ENCODE measurements at places on chromosomes 6 and 20. TPM values are rescaled to one million over a fixed set of nuclear protein-coding genes. Genes with fewer than 3 reads are reported as not detected.

Gene LHFPL5
- polyA plus RNA-seq = not detected

Gene RAD21L1
- not detected for polyA plus RNA-seq

DNA sequence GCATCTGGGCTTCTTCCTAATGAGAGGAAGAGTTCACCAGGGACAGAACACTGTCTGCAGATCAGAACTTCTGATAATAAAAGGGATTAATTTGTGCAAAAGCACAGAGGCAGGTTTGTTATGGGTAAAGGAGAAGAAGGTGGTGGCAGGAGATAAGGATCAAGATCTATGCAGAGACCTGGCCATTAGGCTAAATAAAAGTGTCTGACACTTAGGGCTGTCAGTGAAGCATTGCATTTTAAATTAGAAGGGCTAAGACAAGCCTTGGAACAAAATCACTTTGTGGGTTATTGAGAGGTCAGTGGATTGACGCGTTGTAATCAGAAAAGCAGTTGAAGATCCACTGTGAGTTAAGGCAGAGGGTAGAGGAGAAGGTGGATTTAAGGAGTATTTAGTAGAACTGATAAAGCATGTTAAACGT lies 76.8 kb downstream of the MAP3K4 start:
- H3K27me3 ChIP-seq = no peaks in the 10 kb centered on the region
- DNase-seq = no peak
- peaks cover 4% of the 10 kb centered on the region for H3K4me1 ChIP-seq
- no peak overlapping the region for H3K4me3 ChIP-seq
- H3K27ac ChIP-seq = no peak overlapping the region

DNA sequence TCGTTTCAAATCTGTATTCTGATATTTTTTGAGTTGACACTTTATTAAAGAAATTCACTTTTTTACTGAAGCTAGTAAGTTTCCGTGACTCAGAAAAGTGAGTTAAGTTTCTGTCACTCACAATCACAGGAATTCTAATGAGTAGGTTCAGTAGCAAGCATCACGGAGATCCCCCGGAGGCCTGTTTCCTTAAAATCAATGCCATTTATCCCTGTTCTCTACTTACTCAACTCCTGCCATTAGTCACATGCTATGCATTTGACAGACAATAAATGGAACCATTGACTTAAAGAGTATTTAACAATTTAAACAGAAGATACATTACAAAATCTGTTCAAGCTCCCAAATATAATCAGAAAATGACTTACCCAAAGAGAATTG lies 9.1 kb downstream of the SLC18B1 start:
- no peaks in the 10 kb centered on the region for H3K27me3 ChIP-seq
- H3K36me3 ChIP-seq = no peaks in the 10 kb centered on the region
- H3K4me1 ChIP-seq = no peaks in the 10 kb centered on the region
- H3K27ac ChIP-seq = no peak overlapping the region
- DNase-seq = no peak

GRCh38 chr20:35305682-35306556 lies 13.7 kb upstream of the FAM83C start:
- peaks cover 3% of the 10 kb centered on the region for H3K4me1 ChIP-seq
- no peak for DNase-seq
- H3K27me3 ChIP-seq = no peaks in the 10 kb centered on the region

Gene MYLIP
- polyA plus RNA-seq = 5.6 TPM

- no peaks in the 10 kb centered on the region for H3K36me3 ChIP-seq
- H3K27me3 ChIP-seq = no peaks in the 10 kb centered on the region
- no peak for DNase-seq
- H3K4me1 ChIP-seq = no peaks in the 10 kb centered on the region
Measured at GRCh38 chr6:139547122-139547776, 172.8 kb upstream of the CITED2 start.

DNA sequence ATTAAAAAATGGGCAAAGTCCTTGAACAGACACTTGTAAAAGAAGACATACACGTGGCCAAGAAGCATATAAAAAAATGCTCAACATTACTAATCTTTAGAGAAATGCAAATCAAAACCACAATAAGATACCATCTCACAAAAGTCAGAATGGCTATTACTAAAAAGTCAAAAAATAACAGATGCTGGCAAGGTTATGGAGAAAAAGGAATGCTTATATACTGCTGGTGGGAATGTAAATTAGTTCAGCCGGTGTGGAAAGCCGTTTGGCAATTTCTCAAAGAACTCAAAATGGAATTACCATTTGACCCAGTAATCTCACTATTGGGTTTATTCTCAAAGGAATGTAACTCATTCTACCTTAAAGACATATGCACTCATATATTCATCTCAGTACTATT lies 166.6 kb downstream of the KHDC1L start:
- H3K27me3 ChIP-seq = no peaks in the 10 kb centered on the region
- no peak overlapping the region for H3K4me3 ChIP-seq
- no peak overlapping the region for H3K27ac ChIP-seq
- no peaks in the 10 kb centered on the region for H3K4me1 ChIP-seq

Gene GATA5
- not detected for polyA plus RNA-seq

Gene TIAM2
- polyA plus RNA-seq = 1.8 TPM

Gene ATXN1
- polyA plus RNA-seq = 16.2 TPM

Gene C20orf202
- polyA plus RNA-seq = not detected

GRCh38 chr20:45934046-45934585 lies 367 bp upstream of the PCIF1 start:
- H3K36me3 ChIP-seq = peaks cover 8% of the 10 kb centered on the region
- peak overlapping the region; percentile 75 for H3K4me3 ChIP-seq
- H3K27ac ChIP-seq = peak overlapping the region; percentile 97
- H3K27me3 ChIP-seq = no peaks in the 10 kb centered on the region

DNA sequence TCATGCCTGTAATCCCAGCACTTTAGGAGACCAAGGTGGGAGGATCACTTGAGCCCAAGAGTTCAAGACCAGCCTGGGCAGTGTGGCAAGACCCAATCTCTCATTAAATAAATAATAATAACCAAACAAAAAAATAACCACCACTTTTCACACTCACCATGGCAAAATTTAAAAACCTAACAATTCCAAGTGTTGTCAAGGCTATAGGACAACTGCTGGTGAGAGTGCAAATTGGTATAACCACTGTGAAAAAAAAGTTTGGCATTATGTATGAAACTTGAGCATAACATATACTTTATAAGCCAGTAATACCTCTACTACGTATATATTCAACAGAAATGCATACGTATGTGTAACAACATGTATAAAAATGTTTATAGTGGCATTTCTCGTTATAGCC lies 3.8 kb downstream of the PRR3 start:
- peaks cover 4% of the 10 kb centered on the region for H3K4me1 ChIP-seq
- peaks cover 5% of the 10 kb centered on the region for H3K36me3 ChIP-seq
- no peak overlapping the region for H3K4me3 ChIP-seq
- H3K27me3 ChIP-seq = no peaks in the 10 kb centered on the region
- no peak for DNase-seq
- H3K27ac ChIP-seq = no peak overlapping the region

DNA sequence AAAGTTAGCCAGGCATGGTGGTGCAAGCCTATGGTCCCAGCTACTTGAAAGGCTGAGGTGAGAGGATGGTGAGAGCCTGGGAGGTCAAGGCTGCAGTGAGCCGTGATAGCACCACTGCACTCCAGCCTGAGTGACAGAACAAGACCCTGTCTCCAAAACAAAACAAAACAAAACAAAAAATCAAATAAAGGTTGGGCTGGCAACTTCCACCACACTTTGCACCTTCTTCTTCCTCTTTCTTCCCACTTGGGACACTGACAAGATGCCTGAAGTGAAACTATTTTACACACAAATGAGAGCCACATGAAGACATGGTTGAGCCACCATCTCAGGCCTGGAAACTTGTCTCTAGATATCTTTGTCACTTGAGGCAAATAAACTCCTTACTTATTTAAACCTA lies 53.8 kb upstream of the CCDC28A start:
- no peak for DNase-seq
- no peaks in the 10 kb centered on the region for H3K4me1 ChIP-seq
- H3K4me3 ChIP-seq = no peak overlapping the region
- no peaks in the 10 kb centered on the region for H3K36me3 ChIP-seq
- no peak overlapping the region for H3K27ac ChIP-seq

DNA sequence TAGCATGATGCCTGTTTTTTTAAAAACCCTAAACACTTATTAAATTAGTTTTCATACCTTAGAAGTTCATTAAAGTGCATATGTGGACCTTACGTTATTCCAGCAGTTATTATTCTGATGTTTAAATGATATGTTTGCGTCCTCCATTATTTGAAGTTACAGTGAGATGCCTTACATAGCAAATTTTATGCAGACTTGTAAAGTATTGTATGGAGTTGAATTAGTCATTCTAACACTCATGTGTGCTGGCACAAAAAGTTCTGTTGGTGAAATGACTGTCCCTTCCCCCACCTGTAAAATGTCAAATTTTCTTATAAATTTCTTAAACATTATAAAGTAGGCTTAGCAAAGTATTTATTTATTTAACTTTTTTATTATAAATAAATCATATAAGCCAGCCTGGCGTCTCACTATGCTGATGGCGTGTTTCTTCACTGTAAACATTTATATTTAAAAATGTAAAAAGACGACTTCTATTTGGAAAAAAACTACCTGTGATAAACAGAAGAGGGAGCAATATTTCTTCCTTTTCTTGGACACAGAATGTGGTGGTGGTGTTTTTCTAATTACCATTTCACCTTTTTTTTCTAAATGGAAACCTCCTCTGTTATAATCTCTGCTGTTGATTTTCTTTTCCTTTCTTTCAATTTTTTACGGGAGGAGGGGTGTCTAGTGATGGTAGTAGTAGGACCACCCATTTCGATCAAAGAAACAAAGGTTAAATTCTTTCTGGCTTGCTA lies 155.4 kb downstream of the RFPL4B start:
- DNase-seq = no peak
- no peaks in the 10 kb centered on the region for H3K27me3 ChIP-seq
- H3K4me1 ChIP-seq = no peaks in the 10 kb centered on the region

Gene CASP8AP2
- 27.9 TPM for polyA plus RNA-seq

- DNase-seq = no peak
- H3K4me1 ChIP-seq = peaks cover 22% of the 10 kb centered on the region
- H3K27ac ChIP-seq = no peak overlapping the region
- no peaks in the 10 kb centered on the region for H3K27me3 ChIP-seq
- H3K4me3 ChIP-seq = no peak overlapping the region
Measured at GRCh38 chr6:7901780-7902179, 8.8 kb downstream of the TXNDC5 start.

DNA sequence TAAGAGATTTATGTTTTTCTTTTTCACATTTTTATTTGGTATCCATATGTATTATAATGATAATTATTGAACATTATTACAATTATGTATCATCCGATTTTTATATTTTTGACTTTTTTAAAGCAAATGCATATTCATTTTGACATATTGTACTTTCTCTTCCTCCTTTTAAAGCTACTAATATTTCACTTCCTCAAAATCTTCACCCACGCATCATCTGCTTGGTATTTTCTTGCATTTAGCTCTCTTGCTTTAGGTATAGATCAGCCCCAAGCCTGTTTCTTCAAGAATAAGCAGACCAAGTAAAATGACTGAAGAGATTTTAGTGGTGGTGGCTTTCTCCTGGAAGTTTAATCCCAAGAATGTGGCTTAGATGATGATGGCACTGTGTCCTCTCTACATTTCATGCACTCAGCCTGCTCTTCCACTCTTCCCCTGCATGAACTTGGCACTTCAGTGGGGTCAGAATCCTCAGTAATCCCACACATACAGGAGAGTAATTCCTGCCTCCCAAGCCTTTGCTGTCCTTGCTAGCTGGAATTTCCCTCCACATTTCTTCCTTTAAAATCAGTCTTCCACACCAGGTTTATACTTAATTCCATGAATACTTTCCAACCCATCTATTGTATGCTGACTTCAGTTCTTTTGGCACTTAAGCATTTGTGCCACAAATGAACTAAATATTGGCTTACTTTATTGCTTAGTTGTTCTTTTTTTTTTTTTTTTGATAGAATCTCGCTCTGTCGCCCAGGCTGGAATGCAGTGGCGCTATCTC lies 8.2 kb downstream of the NCOA7 start:
- H3K27ac ChIP-seq = peak overlapping the region; percentile 96
- DNase-seq = peak; percentile 72
- peaks cover 51% of the 10 kb centered on the region for H3K4me1 ChIP-seq

- no peak for DNase-seq
- H3K4me3 ChIP-seq = no peak overlapping the region
- no peak overlapping the region for H3K27ac ChIP-seq
Measured at GRCh38 chr20:50186151-50186885, 4.3 kb upstream of the CEBPB start.

GRCh38 chr20:8639112-8639778 lies 429.6 kb upstream of the PLCB4 start:
- no peak for DNase-seq
- H3K27ac ChIP-seq = no peak overlapping the region

DNA sequence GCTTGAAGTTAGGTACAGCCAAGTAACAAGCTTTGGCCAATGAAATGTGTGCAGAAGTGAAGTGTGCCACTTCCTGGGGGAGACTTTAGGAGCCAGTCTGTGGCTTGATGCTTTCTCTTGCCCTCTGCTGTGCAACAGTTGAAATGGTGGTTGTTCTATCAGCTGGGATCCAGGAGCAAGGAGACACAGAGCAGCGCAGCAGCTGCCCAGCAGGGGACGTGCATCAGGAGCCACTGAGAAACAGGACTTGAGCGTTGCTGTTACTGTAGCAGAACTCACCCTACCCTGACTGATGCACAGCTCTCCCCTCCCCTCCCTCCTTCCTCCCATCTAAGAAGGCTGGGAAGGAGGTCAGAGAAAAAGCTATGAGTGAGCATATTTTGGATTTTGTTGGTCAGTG lies 18.9 kb upstream of the CCN5 start:
- 0 out of 2 replicates have a peak overlapping the region, but pooled peaks have one; percentile 4 for H3K4me3 ChIP-seq
- H3K4me1 ChIP-seq = peaks cover 25% of the 10 kb centered on the region
- DNase-seq = no peak
- H3K36me3 ChIP-seq = no peaks in the 10 kb centered on the region

DNA sequence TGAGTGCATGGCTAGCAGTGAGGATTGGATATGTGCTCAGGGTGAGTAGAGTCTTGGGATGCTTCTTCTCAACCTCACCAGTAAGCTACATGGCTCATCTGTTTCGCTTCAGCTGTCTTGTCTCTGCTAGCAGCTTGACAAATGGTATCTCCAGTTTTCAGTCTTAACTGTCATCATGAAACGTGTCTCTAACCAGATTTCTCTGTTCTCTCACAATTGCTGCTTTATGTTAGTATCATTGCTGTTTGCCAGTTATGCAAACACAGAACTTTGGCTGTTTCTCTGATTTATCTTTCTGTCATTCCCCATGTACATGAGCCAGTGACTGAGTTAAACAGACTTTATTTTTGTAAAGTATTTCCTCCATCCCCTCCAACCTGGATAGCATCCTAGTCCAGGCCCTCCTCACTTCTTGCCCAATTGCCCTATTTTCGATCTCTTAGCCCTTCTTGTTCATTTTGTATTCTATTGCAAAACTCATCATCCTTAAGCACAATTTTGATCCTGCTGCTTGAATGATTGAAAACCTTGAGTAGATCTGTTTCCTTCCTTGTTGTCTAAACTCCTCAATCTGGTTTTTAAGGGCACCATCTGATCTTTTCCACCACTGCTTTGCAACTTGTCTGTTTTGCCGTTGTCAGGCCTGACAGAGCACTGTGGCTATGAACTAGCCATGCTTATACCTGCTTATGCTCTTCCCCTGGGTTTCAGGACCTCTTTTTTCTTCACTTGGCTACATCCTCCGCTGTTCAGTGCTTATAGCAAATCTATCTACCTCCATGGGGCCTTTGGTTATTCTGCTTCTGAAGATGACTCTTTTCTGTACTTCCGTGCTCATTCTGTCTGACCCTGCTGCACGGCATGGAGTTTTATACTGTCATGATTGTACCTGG lies 37.7 kb upstream of the ADIG start:
- H3K4me1 ChIP-seq = no peaks in the 10 kb centered on the region
- peak overlapping the region; percentile 4 for H3K27ac ChIP-seq
- no peaks in the 10 kb centered on the region for H3K27me3 ChIP-seq
- no peak for DNase-seq
- H3K36me3 ChIP-seq = peaks cover 24% of the 10 kb centered on the region

GRCh38 chr6:166275714-166276166 lies 32.5 kb downstream of the PRR18 start:
- no peak overlapping the region for H3K4me3 ChIP-seq
- H3K27me3 ChIP-seq = no peaks in the 10 kb centered on the region
- DNase-seq = no peak
- no peak overlapping the region for H3K27ac ChIP-seq
